ENCODE measurements at places on chromosomes 5 and 9.

GRCh38 chr5:126868338-126869004 lies 91.5 kb downstream of the LMNB1 start:
- DNase-seq, result no peak

DNA sequence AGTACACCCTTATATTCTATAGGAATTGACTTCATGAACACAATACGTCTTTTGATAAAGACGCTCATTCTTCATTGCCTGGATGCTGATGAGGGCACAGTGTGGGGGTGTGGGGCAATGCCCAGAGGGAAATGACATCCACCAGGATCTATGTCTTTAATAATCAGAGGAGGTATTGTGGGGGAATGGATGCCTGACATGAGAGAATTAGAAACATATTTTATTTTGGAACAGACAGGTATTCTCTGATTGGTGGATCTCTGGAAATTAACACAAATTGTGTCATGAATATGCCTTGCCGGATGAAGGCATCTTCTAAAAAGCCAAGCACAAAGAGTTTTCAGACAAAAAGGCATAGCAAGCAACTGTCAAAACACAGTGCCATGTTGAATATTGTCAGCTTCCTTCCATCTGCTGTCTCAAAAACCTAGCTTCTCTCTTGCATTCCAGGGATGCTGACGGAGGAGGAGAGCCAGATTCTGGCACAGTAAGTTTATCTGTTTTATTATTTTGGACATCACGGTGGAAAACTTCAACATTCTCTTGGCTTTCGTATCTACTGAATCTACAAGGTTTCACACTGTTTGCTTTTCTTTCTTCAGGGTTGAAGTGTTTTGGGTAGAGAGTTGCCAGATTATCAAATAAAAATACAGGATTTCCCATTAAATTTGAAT lies 3.9 kb upstream of the C5orf58 start:
- no peak for DNase-seq

DNA sequence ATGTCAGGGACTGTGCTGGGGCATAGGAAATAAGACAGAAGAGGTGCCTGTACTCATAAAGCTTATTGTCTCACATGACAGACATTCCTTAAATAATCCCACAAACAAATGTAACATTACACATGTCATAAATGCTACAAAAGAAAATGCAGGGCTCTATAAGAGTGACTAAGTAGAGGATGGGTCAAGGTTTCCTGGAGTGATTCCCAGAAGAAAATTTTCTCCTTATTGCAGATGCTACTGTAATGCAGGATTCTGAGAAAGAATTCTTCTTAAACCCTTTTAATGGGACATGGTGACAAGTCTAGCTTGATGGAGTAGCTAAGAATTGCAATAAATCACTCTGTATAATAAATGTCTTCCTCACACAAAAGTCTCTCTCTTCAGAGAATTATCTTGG lies 55.7 kb downstream of the SH3TC2 start:
- DNase-seq, result no peak

GRCh38 chr9:130448035-130448624 lies 3.4 kb downstream of the ASS1 start:
- no peak for DNase-seq

GRCh38 chr5:99879791-99880511 lies 655.2 kb upstream of the FAM174A start:
- DNase-seq, result no peak

DNA sequence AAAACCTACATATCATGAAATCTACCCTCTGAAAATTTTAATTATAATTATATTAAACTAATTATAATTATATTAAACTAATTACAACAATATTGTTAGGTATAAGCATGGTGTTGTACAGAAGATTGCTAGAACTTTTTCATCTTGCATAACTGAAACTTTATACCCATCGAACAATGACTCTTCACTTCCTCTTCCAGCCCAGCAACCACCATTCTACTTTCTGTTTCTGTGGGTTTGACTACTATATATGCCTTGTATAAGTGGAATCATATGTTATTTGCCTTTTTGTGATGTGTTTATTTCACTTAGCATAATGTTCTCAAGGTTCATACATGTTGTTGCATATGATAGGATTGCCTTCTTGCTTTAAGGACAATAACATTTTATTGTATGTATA lies 274.2 kb upstream of the CCNH start:
- no peak for DNase-seq

DNA sequence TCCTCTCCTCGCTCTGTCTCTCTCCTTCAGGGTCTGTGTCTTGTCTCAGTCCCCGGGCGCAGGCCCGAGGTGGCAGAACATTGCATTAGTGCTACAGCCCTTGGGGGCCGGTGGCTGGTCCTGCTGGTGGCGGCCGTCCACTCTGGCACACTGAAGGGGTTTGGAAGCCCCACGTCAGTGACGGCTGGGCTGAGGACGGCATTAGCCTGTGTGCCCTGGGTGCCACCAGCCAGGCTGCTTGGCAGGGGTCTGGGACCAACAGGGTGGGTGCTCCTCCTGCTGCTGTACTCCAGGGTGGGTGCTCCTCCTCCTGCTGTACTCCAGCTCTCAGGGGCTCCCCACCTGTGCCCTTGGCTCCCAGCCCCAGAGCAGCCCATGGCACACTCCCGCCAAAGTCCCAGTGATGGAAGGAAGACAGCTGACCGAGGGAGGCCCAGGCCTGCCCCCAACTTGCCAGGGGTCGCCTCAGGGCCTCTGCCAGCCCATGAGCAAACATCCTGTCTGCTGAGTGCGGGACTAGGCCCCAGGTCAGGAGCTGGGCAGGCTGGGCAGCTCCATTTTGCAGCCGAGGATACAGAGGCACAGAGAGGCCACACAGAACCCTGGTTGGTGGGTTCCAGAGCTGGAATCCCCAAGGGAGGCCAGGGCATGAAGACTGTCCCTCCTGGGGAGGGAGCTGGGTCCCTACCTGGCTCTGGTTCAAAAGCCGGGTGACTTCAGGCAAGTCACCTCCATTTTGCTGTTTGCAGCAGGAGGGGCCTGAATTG lies 27.3 kb downstream of the SARDH start:
- DNase-seq, result no peak

- no peak for DNase-seq
Measured at GRCh38 chr9:126230692-126231091, 95.9 kb upstream of the MVB12B start.

DNA sequence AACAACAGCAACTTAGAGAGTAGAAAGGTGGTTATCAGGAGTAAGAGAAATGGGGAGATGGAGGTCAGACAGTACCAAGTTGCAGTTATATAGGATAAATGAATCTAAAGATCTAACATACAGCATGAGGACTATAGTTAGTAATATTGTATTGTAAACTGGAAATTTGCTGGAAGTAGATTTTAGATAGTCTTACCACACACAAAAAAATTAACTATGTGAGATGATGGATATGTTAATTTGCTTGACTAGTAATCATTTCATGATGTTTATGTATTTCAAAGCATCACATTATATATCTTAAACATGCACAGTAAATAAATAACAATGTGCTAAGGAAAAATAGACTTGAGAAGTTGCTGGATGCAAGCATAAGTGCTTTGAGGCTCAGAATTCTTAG lies 622.1 kb downstream of the CCDC171 start:
- DNase-seq, result no peak

DNA sequence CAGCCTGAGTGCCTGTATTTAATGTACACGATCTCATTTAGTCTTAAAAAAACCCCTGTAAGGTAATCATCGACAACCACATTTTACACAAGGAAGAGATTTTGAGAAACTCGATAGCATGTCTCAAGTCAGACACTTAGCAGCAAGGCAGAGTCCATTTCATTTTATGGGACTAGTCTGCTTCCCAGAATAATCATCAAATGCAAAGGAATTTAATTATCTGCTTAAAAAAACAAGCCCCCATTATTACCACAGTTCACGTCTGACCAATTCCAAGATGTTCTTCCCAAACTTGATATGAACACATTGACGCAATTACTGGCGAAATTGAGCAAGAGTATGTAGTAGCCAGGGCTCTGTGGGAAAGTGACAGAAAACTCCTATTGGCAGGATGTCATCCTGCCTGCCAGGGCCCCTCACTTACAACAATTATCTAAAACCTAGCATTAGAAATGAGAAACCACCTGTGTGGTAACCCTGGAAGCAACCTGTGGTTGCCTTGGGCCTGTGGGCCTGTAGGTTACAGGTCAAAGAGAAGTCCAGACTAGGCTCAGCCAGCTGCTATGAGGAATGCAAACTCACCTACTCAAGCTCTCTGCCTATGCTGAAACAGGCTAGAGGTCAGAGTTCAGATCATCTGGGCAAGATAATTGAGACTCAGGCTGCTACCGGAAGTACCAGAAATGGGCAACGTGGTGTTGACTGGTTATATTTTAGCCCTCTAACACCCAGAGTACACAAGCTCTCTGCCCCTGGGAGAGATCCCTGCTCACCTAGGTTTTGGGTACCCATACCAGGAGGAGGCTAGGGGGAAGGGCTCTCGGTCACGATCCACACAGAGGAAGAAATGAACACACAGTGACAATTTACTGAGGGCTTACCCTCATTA lies 1.6 kb downstream of the B4GALT1 start:
- DNase-seq, result peak; percentile 20

DNA sequence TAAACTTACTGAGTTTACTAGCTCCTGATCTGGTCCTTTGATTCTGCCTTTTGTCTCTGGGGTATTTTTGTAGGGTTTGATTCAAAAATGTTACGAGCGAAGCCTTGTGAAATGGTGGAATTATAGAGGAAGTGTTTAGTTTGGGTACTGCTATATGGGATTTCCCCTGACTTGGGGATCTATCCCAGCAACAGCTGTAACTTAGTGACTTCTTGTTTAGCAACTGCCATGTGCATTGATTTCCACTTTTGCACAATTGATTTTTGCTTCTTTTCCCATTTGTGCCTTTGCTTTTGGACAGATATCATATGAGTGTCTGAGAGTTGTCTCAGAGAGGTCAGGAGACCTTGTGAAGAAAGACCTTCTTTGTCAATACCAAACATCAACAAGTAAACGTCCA lies 248.5 kb upstream of the DAP start:
- no peak for DNase-seq

DNA sequence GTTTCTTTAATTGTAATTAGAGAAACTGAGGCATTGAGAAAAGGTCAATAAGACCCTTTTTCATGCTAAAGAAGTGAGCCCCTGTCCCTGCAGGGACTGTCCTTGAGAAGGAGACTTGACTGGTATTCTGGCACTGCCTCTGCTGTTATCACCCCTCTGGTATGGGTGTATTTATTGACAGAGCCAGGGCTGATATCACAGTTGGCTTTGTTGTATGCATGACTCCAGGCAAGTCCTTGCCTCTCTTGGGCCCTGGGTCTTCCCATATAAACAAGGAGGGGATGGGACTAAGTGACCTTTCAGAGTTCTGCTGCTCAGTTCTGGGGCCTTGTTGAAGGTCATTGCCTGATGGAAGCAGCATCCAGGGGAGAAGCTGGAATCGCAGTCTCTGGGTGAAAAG lies 71.8 kb upstream of the PPARGC1B start:
- no peak for DNase-seq

DNA sequence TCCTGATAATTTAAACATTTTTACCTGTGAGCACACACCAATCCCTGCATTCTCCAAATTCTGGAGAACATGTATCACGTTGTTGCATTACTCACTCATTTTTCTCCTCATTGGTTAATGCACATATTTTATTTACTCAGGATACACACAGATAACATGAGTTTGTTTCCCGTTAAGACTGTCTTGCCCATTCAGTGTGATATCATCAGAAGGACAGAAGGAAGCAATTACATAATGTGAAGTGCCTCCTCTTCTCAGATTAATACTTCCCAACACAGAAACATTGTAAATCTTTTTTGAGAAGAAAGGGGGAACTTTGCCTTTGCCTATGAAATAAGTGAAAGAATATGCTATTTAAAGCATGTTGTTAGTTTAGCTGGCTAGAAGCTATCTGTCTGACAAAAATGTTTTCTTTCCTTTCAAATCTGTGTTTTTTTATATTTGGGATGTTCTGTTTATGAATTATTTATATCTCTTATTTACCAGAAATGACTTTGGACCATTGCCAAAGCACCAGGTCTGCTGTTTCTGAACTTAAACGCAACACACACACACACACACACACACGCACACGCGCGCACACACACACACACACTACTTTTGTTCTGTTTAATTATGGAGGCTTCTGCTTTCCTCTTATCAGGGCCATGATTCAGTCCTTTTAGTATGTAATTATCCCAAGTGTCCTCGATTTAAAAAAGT lies 186.5 kb downstream of the CHSY3 start:
- no peak for DNase-seq

GRCh38 chr5:135660826-135661575 lies 82.2 kb upstream of the CXCL14 start:
- DNase-seq, result no peak

- DNase-seq, result no peak
Measured at GRCh38 chr5:172598251-172599203, 42.5 kb upstream of the NEURL1B start.

GRCh38 chr9:98368366-98369065 lies 113.1 kb upstream of the TBC1D2 start:
- no peak for DNase-seq

DNA sequence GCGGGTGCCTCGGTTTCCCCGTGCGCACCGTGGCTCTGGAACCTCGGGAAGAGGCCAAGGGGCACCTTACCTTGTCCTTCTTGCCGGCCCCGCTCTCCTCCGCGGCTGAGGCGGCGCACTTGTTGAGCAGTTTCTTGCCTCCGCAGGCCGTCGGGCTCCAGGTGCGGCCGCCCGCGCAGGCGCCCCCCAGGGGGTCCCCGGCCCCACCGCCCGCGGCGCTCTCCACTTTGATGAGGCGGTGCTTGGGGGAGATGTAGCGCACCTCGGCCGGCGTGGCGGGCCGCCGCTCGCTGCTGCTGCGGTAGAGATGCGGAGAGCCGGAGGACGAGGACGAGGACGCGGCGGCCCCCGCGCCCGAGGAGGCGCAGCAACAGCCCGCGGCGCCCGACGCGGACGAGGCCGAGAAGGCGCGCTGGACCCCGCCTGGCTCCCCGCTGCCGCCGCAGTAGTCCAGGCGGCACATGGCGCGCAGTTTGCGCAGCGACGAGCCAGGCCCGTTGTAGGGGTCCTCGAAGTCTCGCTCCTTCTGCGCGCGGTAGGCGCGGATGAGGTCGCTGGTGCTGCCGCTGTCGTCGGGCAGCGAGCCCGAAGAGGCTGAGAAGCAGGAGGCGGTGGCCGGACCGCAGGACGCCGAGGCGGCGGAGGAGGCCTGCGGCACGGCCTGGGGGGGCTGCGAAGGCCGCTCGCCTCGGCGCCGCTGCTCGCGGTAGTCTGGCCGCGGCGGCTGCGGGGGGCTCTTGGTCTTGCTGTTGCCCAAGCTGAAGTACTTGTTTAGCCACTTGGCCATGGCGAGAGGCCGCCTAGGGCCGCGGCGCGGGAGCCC lies 957 bp downstream of the SHB start:
- DNase-seq, result no peak

DNA sequence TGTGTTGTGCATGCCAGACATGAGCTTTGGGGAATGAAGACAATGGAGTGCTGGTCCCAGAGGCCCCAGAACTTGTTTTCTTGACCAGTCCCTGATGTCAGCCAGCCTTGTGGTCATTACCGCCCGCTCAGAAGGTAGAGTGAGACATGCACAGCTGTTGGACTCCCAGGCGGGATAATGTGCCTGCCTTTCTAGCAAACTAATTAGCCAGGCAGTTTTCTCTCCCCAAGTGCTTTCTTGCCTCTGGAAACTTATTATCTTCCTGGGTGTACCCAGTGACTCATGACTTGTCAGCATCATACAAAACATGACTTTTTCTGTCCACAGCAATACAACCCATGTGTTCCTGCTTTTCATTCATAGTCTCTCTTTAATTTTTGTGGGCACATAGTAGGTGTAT lies 131.1 kb downstream of the RMI1 start:
- no peak for DNase-seq

- no peak for DNase-seq
Measured at GRCh38 chr9:96293498-96294158, 8.3 kb downstream of the HSD17B3 start.

All from effector CD8-positive, alpha-beta T cell (primary cell).